Jurkat, Clone E6-1 (cell line): ENCODE measurements at places on chromosomes 16 and 17.

DNA sequence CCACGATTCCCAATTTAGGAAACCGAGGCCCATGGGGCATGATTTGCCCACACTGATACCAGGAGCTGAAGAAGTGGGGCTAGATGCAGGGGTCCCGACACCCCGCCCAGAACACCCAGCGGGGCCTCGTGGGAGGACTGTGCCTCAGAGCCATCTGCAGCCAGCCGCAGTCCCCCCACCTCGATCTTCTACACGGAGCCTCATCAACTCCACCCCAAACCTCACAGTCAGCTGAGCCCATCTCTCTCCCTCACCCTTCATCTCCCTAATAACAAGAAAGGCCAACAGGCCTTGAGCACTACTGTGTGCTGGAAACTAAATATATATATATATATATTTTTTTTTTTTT lies 4.2 kb downstream of the ITGAE start:
- no peak for DNase-seq

DNA sequence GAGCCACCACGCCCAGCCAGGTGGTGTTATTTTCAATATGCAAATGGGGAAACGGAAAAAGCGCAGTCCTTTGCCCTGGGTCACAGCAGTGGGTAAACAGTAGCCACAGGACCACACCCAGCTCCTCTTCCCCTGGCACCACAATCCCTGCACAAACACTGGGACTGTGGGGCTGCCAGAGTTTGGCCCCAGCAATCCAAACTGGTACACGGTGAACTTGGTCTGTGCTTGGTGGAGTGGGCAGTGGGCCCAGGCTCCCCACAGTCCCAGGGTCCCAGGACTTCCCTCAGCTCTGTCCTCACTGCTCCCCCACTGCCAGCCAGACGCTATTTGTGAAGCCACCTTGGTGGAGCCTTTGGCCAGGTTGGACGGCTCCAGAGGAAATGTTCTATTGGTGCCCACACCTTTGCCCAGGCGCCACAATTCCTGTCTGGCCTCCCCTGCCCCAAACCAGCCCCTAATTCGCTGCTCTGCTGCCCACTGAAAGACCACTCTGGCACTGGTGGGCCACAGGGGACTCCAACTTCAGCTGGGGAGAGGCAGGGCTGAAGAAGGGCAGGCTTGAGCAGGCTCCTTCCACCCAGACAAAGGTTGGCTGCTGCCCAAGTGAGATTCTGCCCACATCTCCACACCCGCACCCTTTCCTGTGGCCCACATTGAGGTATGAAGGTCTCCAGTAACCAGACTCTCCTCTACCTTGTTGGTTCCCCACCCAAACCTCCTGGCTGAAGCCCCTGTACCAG lies 2.1 kb downstream of the CHAD start:
- no peak for DNase-seq

- DNase-seq = no peak
Observed at GRCh38 chr16:29857133-29857760, 5.8 kb downstream of the CDIPT start.

- DNase-seq = no peak
Observed at GRCh38 chr17:6574687-6575595, 18.6 kb upstream of the PITPNM3 start.

- DNase-seq = no peak
Observed at GRCh38 chr16:81650982-81651562, 128.0 kb upstream of the PLCG2 start.

- DNase-seq = no peak
Observed at GRCh38 chr17:12229335-12229734, 208.7 kb downstream of the MAP2K4 start.

DNA sequence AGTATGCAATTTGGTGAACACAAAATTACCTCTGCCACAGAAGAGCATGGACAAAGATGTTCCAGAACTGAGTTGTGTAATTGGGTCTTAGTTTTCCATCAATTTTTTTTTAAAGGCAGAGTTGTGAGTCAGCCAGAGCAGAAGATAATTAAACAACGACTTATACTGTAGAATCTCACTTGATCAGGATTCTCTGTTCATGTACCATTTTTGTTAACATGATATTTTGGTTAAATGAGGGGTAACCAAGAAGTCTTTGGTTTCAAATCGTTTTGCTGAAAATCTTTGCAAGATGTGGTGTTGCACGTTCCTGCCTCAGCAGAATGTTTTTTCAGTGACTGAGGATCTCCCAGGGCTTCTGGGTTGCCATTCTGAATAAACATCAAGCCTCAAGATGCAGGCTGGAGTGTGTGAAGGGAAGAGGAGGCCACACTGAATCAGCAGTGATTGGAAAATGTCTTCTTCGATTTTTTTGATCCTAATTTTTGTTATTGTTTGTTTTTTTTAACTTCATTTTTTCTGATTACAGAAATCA lies 232.6 kb upstream of the IRX3 start:
- DNase-seq = no peak

DNA sequence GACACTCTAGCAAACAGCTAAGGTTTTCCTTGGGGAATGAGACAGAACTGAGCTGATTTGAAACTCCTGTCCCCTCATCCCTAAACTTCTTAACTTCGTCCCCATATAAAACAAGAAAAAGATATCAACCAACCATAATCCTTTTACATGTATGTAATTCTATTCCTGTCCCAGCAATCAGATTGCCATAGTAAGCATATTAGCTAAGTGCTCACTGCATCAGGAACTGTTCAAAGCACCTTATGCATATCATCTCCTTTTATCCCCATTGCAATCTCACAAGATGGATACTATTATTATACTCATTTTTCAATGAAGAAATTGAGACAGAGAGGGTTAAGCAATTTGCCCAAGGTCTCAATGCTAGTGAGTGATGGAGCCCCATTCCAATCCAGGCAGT lies 6.8 kb downstream of the KIF18B start:
- DNase-seq = no peak

DNA sequence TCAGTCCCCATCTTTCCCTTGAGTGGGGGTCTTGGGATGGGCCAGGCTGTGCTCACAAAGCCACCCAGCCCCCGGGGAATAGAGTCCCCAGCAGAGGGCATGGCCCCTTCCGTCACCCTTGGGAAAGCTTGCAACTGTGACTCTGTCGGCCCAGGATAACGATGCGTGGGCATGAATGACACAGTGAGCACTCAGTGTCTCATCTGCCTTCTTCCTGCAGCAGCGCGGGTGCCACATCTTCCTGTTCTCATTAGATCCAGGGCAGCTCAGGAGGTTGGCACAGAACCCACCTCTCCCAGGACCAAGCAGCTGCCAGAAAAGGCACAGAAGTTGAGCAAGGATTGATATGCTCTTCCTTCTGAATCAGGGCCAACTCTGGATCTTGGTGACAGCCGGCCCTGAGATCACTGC lies 84.7 kb downstream of the MRC2 start:
- DNase-seq = no peak

DNA sequence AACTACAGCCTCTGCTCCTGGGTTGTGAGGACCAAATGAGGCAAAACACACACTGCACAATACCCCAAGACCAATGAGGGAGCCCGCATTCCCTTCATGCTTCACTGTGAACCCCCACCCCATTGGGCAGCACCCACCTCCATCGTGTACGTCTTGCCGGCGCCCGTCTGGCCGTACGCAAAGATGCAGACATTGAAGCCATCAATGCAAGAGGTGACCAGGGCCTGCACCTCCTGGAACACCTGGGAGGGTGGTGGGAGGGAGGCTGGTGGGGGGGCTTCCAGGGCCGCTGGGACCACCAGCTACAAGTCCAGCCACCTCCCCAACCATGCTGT lies 28.4 kb downstream of the KATNB1 start:
- no peak for DNase-seq

DNA sequence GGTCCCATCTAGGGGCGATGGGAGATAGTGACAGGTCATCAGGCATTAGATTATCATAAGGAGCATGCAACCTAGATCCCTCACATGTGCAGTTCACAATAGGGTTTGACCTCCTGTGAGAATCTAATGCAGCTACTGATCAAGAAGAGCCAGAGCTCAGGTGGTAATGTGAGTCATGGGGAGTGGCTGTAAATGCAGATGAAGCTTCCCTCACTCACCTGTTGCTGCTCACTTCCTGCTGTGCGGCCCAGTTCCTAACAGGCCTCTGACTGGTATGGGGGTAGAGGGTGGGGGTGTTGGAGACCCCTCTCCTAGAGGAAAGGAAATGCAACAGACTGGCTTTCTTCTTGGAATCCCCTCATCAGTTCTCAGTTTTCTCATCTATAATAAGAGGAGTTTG lies 131.4 kb downstream of the CA10 start:
- no peak for DNase-seq

- no peak for DNase-seq
Observed at GRCh38 chr16:3857189-3858043, 23.1 kb downstream of the CREBBP start.

DNA sequence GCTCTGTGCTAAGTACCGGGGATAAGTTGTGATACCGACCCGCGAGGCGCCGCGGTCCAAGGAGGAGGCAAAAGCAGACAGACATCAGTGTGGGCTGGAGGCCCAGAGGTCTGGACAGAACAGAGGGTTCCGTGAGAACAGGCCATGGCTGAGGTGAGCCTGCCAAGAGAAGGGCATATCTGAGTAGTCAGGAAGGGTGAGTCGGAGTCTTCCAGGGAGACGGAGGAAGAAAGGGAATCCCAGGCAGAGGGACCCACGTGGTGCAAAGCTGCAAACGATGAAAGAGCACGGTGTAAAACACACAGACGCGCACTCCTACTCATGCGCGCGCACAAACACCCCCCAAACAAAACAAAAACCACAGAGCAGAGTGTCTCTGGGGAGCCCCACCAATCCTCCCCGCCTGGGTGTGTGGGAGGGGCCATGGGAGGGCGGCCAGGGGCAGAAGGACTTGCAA lies 18.1 kb downstream of the RHBDL3 start:
- DNase-seq = no peak

- no peak for DNase-seq
Observed at GRCh38 chr17:21283482-21284318, 811 bp upstream of the MAP2K3 start.

- DNase-seq = no peak
Observed at GRCh38 chr17:9932491-9932890, 27.4 kb upstream of the RCVRN start.

- no peak for DNase-seq
Observed at GRCh38 chr16:2467528-2468232, 3.4 kb upstream of the NTN3 start.

DNA sequence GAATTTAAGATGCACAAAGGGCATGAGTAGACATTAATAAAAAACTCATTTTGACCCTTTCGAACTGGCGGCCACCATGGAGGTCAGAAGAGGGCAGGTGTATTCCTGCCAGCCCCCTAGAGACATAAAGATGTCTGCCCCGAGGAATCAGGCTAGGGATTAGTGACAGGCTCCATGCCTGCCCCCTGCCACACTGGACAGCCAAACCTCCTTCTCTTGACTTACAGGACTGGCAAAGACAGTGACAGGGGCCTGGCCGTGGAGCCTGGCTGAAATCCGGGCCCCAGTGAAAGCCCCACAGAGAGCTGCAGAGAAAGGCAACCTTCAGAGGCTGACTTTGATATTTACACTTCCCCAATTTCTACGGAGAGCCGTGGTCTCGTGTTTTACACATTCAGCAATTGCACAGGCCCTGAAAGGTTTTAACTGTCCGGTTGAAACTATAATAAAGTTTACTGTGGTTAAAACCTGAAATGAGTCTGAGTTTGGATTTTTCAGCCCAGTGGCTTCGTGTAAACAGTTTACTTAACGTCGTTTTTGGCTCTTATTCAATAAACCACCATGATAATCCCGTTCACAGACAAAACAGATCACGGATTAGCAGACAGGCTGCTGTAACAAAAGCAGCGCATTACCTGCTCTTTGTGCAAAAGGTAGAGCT lies 243.9 kb upstream of the MYOCD start:
- DNase-seq = no peak

DNA sequence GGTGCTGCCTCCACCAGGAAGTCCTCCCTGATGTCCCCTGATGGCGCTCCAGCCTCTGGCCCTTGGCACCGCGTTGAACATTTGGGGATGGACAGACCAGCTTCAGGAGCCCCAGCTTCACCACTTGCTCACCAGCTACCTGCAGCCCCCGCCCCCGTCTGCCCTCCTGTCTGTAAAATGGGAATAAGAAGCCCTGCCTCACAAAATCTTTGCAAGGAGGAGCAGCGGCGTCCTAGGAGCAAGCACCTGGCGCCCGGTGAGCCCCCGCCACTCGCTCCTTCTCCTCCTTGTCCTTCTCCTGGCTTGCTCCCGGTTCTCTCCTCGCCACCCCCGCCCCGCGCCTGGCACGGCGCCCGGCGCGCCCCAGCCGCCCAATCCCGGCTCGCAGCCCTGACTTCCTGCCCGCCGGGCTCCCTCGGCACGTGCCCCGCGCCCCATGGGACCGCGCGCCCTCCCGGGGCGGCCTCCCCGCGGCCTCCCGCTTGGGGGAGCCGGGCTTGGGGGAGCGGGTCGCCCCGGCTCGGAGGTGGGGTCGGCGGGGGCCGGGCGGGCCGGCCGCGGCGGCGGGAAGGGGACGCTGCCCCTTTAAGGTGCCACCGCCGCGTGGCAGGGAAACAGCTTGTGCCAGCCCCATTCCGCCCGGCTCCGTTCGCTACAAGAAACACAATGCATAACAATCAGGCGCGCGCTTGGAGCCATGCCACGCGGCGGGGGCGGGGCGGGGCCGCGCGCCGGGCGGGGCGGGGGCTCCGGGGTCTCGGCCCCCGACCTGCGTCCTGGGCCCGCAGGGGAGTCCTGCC lies 9.1 kb upstream of the PPP1R1B start:
- no peak for DNase-seq

- DNase-seq = peak; percentile 80
Observed at GRCh38 chr17:78716814-78717393, 65.2 kb downstream of the CYTH1 start.

GRCh38 chr16:11973070-11973469 lies 3.5 kb upstream of the SNX29 start:
- no peak for DNase-seq

- peak; percentile 55 for DNase-seq
Observed at GRCh38 chr17:2416010-2416734, 15.3 kb upstream of the MNT start.

GRCh38 chr17:41451154-41451728 lies 10.5 kb upstream of the KRT38 start:
- DNase-seq = no peak

GRCh38 chr16:680967-681745 lies 946 bp downstream of the STUB1 start:
- DNase-seq = no peak

GRCh38 chr17:76772842-76773525 lies 35.1 kb downstream of the MFSD11 start:
- peak; percentile 75 for DNase-seq

- DNase-seq = no peak
Observed at GRCh38 chr16:30557707-30557956, 542 bp downstream of the ZNF764 start.

GRCh38 chr16:30896261-30896888 lies at the start of gene CTF1:
TSS of gene CTF1 (plus strand) at chr16:30896614. CDS start at chr16:30896644, 30 bp downstream.
- DNase-seq = no peak
